ENCODE measurements at places on chromosomes 11 and 22.

DNA sequence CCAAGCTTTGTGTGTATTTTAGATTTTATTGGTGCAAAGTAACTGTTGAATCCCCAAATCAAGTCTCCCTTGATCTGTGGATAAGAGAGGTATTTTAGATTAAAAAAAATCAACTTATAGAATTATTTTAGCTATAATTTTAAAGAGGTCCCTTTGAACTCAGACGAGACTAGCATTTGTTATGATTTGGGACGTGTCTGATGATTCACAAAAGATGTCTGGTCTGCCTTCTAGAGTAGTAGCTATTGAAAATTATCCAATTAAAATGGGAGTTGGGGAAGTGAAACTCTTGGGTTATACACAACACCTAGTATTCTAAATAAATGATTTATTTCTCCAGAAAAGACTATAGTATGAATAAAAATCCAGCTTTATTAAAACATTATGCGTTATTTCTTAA, 227.9 kb upstream of the GRIA4 start:
- peak; percentile 8 for DNase-seq

GRCh38 chr11:68014947-68015447, 4.9 kb downstream of the ALDH3B1 start:
- no peak for DNase-seq

GRCh38 chr11:20031155-20032001, 128.9 kb downstream of the DBX1 start:
- peak; percentile 89 for DNase-seq

GRCh38 chr11:117919781-117920221, 9.4 kb downstream of the TMPRSS13 start:
- DNase-seq: no peak

GRCh38 chr22:19448076-19448607, 631 bp upstream of the C22orf39 start:
- DNase-seq: peak; percentile 53

- DNase-seq: peak; percentile 67
Observed at GRCh38 chr22:18024276-18024939, at the start of gene MICAL3. MICAL3 (minus strand) TSS chr22:18024561; CDS start chr22:17906812, 117,749 bp downstream.
